Left colon (tissue), 2 donors: ENCODE measurements at places on chromosomes 5 and 9.

DNA sequence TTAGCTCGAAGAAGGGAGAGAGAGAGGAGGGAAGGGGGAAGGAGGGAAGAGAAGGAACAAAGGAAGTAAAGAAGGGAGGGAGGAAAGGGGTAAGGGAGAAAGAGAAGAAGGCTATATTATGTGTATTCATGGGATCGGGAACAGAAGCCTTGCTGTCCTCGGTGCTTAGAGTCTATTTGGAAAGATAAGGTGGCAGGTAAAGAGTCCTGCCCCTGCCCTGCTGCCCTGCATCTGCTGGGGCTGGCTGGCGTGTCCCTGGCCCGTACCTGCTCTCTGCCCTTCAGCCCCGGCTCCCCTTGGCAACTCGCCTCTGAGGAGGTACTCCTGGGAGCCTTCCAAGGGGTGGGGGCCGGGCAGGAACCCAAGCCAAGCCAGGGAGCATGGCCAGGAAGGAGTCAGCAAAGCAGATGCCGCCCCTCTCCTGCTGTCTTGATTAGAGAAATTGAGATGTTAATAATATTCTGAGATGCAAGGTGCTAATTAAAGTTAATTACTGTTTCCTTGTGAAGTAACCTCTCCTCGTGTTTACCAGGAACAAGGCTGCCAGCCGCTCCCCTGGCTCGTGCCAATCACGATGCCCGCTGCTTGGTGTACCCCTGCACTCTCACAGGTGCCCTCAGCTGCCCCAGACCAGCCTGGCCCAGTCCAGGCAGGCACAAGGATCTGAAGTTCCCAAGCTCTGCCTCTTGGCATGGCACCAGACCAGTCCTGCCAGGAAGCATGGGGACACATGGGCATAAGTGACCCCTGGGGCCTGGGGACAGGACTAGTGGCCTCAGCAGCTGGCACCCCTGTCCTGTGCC, 36.6 kb downstream of the PCDH1 start:
- peak; percentile 90 for DNase-seq

DNA sequence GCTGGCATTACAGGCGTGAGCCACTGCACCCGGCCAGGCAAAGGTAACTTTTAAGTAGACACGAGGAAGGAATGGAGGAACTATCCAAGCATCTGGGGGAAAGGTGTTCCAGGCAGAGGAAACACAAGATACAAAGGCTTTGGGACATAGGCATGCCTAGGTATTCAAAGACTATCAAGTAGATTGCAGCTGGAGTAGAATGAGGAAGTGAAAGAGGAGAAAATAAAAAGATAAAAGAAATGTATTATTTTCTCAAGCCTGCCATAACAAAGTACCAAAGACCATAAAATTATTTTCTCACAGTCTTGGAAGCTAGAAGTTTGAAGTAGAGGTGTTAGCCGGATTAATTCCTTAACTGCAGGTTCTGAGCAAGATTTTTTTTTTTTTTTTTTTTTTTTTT, 39.9 kb upstream of the GRIN3A start:
- no peak for DNase-seq

- no peak for DNase-seq
Observed at GRCh38 chr5:149609640-149610219, 28.4 kb downstream of the ARHGEF37 start.

DNA sequence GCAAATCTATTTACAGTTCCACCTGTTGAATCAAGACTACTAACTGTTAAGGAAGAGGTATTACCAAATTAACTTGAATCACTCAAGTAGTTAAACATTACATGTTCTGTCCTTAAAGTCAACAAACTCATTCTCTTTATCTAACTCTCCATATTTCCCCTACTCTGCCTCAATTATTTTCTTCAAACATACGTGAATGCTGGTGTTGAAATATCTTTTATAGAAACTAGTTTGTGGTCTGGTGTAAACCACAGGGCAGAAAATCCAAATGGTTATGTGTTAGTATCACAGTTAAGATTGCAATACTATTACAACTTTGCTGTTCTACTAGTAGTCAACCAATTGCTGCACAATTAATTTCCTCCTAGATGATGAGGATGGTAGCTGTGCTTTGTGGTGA, 603.5 kb downstream of the KCTD16 start:
- no peak for DNase-seq

DNA sequence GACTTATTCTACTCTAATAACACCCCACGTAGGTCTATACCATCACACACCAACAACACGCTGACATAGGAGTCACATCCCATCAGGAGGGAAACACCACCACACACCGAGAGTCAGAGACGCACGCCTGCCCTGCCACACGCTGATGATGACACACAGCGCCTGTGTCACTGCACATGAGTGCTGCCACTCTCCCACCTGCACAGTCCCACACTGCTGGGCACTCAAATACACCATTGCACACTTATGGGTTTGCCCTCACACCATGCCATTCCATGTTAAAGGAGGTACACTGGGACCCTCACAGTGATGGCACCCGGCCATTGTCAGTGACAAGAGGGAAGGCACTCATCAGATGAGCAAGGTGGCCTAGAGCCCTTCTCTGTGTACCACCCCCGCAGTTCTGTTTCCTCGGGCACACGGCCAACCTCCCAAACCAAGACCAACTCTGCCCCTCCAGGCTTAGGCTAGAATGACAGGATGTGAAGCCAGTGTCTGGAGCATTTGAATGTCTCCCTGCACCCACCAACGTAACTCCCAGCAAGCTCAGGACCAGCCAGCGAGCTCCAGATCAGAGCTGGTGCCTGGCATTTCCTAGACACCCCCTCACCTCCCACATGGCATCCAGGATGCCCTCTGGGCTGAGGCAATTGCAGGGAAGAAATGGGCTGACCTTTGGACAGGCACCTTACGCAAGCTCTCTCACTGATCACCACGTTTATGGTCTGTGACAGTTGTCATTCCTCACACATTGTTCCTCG, 3.6 kb upstream of the CPLX2 start:
- DNase-seq, result peak; percentile 43

- DNase-seq, result no peak
Observed at GRCh38 chr5:93349613-93350012, 231.4 kb downstream of the NR2F1-AS1 start.

GRCh38 chr5:118016396-118016795, 972.0 kb downstream of the DTWD2 start:
- no peak for DNase-seq

DNA sequence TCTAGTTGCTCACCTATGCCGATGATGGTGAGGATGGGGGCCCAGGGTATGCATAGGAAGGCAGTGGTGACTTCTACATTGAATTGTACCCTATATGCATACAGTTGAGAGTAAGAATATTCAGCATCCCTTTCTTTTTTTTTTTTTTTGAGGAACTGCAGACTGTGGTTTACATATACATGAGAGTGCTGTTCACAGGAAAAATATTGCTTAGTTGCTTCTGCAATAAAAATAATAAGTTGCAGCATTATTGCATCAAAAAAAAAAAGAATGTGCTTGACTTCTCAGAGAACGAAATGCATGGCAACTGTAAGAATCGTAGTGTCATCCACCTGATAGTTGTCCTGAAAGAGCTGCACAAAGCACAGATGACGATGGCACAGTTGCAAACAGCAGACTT, 52.8 kb downstream of the PTCD2 start:
- DNase-seq, result no peak

GRCh38 chr5:110018509-110018908, 328.8 kb downstream of the MAN2A1 start:
- no peak for DNase-seq

- no peak for DNase-seq
Observed at GRCh38 chr9:82726424-82727276, 336.3 kb downstream of the RASEF start.

- DNase-seq, result no peak
Observed at GRCh38 chr5:155381654-155382053, 368.1 kb downstream of the KIF4B start.

DNA sequence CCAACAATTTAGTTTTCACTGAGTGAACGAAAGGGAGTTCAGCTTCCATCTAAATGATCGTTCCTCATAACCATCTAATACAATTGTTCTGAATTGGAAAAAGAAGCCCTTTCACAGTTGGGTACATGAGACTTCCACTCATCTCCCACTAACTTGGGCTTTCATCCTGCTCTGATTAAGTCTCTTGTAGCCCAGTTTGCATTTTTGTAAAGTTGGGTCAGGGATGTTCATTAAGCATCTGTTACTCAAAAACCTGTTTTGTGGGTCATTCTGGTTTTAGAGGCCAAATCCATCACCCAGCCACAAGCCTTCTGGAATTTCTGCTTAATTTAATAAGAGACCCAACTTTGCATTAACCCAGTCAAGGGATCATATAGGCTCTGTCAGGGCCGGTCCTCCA, 385.3 kb downstream of the BNC2 start:
- DNase-seq, result no peak

- DNase-seq, result no peak
Observed at GRCh38 chr5:143195491-143195890, 208.0 kb downstream of the NR3C1 start.

DNA sequence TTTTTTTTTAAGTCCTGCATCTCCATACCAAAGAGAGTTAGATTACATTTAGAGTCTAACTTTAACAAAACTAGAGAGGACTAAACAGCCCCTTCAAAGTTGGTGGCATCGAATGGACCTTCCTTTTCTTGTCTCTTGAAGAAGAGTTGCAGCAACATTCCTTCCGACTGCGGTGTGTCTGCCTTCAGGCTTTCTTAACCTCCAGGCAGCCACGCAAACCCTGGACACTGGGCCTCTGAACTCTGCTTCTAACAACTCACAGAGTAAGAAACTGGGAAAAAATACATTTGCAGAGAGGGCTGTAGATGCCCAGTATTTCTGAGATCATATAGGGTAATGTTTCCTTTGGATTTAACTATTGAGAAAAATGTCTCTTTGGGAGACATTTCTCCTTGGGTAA, 120.5 kb upstream of the MAST4 start:
- DNase-seq, result no peak

DNA sequence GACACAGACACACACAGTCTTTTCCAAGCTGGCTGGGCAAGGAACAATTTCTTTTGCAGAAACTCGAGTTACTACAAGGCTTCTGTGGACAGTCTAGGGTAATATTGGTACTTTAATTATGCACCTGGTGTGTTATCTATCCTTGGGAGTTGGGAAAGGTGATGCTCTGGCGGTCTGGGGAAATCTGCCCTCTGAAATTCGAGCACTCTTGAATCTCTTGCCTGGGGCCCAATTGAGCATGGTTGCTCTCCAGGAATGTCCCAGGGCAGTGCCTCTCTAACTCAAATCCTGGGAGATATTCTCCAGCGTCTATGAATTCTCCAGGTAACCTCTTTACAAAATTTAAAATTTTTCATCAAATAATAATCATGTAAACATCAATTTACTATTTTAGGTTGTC, 69.3 kb downstream of the KCNIP1 start:
- DNase-seq, result no peak

DNA sequence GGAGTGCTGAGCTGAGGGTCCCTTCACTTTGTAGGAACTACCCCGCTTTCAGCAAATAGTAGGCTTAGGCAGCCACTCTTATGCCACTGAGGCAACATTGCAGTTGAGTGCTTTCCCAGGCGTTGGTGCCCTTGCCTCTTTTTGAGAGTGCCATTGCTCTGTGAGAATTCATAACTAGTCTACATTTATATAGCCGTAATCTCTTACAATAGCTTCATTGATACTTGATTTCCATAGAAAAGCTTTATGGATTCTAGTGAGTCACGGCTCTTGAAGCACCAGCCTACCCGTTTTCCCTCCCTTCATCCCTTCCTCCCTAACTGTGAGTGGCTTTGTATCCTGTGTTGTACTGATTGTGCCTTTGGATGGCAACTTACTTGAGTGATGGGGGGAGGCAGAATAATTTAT, 283.9 kb downstream of the AOPEP start:
- DNase-seq, result no peak

DNA sequence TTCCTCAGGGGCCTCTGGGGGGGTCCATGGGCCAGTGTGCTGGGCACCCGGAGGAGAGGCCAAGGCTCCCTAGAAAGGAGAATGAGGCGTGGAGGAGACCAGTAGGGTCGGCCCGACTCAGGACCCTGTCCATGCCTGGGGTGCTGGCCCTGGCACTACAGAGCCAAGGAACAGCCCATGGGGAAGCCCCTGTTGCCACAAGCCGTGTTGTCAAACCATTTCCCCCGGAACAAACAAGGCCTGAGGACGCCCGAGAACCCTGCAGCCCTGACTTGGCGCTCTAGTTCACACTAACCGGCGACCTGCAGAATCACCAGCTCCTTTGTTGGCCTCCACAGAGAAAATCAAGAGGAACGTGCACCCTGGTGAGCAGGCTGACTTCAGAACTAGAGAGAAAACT, 41.6 kb upstream of the SLC12A7 start:
- DNase-seq, result no peak

DNA sequence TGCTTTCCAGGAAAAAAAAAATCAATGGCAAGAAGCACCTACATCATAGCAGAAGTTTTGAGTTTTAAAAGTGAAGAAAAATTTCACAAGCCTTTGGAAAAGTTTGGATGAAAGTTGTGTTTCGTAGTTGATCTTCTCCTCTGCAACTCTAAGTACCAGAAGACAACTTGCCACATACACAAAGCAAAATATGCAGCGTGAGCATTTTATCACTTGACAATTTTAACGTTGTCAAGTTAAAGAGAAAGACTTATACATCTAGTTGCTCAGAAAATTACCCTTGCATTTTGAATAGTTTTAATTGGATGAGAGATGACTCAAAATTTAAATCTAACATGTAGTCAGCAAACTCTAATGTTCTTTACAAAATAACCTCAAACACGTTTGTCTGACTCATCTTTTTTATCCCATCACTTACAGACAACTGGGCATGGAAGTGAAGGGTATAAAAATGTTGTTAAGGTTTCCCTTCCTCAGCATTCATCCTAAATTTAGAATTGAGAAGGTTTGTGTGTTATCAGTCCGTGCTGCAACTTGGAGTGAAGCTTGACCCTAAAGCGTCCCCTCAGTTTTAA, 213.4 kb downstream of the MARCHF11 start:
- DNase-seq, result no peak

GRCh38 chr5:147751-148150, 43.5 kb upstream of the LRRC14B start:
- no peak for DNase-seq

GRCh38 chr9:34493972-34494535, 28.7 kb downstream of the ENHO start:
- DNase-seq, result peak; percentile 60

DNA sequence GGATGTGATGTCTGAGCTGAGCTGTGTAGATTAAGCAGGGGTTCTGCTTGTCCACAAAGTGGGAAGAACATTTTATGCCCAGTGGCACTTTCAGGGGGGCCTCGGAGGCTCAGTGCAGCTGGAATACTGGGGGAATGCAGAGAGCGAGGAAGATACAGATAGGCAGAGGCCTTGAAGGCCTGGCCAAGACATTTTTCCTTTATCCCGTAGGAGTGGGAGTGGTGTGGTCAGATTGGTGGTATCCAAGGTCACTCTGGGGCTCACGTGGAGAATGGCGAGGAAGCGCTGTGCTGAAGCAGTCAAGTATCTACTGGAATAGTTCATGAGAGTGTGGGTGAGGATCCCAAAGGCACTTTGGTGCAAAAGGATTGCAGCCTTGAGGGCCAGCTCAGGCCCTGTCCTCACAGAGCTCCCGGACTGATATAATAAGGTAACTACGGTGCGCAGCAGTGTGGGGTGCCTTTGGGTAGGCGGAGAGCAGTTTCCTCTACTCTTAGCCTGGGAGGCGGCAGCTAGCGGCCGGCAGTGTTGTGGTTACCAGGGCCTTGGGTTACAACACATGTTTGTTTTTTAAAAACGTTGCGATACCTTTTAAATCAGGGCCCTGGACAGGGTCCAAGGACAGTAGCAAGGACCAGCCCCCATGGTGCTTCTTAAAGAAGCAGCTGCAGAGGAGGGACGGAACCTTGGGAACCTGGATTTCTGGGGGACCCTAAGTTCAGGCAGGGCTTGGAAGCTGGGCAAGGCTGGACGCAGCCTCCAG, 10.8 kb upstream of the CCDC69 start:
- peak; percentile 67 for DNase-seq

- no peak for DNase-seq
Observed at GRCh38 chr9:125372441-125373226, 111.0 kb downstream of the GAPVD1 start.

- no peak for DNase-seq
Observed at GRCh38 chr5:73975845-73976244, 349.8 kb downstream of the ARHGEF28 start.
